ENCODE measurements at places on chromosomes 13 and 19.
A peak's percentile ranks its signal among the peaks of the same experiment; 100 is the strongest.

- no peak for DNase-seq
These were observed 7.5 kb upstream of the TSHZ3 start for GRCh38 chr19:31356587-31357314.

DNA sequence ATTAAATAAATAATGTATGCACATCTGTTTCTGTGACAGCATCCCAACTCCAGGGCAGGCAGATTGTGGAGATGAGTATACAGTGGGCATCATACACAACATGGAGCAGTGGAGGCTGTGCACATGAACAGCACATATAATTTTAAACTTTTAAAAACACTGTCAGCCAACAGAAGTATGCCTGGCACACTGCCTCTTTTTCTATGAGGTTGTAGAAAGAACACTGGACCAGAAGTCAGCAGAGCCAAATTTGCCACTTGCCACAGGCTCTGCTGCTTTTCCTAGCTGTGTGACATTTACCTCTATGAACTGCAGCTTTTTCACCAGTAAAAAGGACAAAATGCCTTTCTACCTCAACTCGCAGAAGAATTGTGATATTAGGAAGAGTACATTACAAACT, 118.7 kb downstream of the FRY start:
- no peak for DNase-seq

- DNase-seq: peak; percentile 93
These were observed at the start of gene THSD1 for GRCh38 chr13:52405767-52406494. Gene THSD1 (minus strand): TSS chr13:52406172. CDS start chr13:52402600, 3,572 bp downstream.

DNA sequence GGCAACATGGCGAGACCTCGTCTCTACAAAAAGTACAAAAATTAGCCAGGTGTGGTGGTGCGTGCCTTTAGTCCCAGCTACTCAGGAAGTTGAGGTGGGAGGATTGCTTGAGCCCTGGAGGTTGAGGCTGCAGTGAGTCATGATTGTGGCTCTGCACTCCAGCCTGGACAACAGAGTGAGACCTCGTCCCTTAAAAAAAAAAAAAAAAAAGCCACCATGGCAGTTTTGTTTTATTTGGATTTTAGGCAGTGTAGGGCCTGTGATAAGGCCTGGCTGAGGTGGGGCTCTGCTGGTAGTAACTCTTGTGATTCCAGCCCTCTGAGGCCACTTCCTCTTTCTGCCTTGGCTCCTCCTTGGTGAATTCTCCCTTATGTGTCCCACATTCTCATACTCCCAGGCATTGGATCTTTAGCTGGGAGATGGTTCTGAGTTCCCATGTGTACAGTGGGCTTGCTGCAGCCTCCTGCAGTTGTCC, 39.2 kb downstream of the GATAD2A start:
- DNase-seq: peak; percentile 58

GRCh38 chr19:43416951-43417623, 2.4 kb downstream of the TEX101 start:
- DNase-seq: no peak

- DNase-seq: no peak
These were observed 249.4 kb upstream of the PCDH20 start for GRCh38 chr13:61664801-61665705.

- DNase-seq: no peak
These were observed 112.5 kb downstream of the SACS start for GRCh38 chr13:23320926-23321534.

GRCh38 chr13:42815681-42816080, 34.3 kb downstream of the FAM216B start:
- no peak for DNase-seq

GRCh38 chr13:48078251-48078656, 16.6 kb downstream of the MED4 start:
- DNase-seq: no peak

- DNase-seq: no peak
These were observed 1224.2 kb downstream of the SLITRK5 start for GRCh38 chr13:88895261-88895941.

- peak; percentile 35 for DNase-seq
These were observed 919 bp downstream of the DACT3 start for GRCh38 chr19:46660008-46660517.

DNA sequence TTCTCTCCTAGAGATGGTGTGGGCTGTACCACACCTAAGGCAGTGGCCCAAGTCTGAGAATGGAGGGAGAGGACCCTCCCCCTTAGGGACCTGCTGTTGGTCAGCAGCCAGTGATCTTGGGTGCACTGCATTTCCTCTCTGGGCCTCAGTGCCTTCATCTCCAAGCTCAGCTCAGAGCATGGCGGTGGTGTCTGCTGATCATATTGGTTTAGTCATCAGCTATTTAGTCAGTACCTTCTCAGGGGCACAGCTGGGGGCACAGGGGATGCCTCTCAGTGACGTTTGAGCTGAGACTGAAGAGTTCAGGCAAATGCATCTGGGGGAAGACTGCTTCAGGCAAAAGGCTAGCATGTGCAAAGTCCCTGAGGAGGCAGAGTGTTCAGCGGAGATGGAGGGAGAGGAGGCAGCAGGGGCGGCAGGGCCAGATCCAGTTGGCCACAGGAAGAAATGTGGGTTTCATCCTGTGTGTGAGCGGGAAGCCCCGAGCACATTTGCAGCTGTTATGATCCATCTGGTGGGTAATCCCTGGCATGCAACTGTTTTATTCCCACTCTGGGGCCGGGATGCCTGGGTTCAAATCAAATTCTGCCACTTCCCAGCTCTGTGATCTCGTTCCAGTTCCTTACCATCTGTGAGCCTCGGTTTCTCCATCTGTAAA, 15.7 kb upstream of the PGLS start:
- DNase-seq: no peak

DNA sequence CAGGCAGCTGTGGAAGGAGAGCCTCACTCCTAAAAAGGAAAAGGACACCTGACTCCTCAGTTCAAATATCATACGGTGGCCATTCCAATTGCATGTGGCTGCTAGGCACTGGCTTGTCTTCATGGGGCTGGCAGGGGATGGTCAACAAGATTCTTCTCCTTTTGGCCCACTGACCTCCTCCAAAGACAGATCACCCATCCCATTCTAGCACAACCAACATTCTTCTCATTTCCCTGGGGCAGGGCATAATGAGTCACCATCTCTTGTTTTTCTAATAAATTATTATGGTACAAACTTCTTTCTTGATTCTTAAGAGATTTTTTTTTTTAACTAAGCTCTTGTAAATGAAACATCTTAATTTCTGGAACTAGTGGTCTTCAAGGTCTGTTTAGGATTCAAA, 136.7 kb upstream of the NBEA start:
- no peak for DNase-seq

DNA sequence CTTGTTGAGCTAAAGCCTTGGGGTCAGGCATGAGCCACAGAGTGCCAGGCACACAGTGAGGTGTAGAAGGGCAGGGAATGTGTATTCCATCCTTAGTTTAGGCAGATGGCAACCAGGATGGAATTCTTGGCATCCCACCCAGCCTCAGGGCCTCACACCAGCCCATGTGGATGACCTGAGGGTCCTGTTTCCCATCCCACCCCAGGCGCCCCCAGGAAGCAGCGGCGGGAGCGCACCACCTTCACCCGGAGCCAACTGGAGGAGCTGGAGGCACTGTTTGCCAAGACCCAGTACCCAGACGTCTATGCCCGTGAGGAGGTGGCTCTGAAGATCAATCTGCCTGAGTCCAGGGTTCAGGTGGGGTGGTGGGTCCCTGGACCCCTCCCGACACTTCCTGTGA, 14.3 kb downstream of the CRX start:
- no peak for DNase-seq

DNA sequence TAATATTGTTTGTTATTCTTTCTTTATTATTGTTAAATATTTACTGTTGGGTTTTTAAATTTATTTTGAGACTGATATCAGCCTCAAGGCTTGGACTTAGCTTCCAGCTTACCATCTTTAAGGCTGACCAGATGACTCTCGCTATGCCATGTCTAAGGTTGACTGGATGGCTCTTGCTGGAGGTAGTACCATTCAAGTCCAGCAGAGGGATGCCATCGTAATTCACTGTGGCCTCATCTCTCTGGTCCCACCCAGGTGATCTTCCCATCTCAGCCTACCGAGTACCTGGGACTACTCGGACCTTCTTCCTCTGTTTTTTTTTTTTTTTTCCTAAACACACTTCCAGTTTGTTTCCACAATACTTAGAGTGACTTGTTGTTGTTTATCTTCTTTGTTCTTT, 41.7 kb upstream of the ZNF91 start:
- no peak for DNase-seq

DNA sequence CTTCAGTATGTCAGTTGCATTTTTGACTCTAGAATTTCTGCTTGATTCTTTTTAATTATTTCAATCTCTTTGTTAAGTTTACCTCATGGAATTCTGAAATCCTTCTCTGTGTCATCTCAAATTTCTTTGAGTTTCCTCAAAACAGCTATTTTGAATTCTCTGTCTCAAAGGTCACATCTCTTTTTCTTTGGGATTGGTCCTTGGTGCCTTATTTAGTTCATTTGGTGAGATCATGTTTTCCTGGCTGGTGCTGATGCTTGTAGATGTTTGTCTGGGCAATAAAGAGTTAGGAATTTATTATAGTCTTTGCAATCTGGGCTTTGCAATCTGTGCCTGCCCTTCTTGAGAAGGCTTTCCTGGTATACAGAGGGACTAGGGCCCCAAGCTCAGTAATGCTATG, 18.5 kb upstream of the KBTBD7 start:
- DNase-seq: no peak

- DNase-seq: no peak
These were observed 7.4 kb downstream of the HPN start for GRCh38 chr19:35048911-35049411.

DNA sequence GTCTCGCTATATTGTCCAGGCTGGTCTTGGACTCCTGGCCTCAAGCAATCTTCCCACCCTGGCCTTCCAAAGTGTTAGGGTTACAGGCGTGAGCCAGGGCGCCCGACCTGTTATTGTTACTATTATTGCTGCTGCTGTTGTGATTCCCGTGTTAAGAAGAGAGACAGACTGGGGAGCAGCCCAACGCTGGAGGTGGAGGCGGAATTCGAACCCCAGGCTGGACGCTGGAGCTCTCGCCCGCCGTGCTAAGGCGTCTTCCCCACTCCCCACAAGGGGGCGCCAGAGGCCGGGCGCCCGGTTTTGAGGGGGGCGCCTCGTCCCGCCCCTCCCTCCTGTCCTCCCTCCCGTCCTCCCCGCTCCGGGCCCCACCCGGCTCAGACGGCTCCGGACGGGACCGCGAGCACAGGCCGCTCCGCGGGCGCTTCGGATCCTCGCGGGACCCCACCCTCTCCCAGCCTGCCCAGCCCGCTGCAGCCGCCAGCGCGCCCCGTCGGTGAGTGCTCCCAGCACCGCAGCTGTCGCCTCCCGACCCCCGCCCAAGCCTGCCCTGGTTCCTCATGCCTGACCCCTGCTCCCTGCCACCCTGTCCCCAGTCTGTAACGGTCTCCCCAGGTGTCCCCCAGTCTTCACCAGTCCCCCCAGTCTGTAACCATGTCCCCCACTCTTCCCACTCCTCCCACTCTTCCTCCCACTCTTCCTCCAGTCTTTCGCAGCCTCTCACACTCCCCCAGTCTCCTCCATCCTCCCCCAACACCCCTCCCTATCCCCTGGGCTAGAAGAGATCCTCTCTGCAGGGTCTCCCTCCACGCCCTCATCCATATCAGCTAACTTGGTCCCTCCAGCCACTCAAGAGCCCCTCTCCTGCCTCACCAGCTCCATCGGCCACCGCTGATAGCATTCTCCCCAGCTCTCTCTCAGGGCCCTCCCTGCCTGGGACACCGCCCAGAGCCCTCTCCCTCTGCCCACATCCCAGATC, at the start of gene EHD2:
Gene EHD2, plus strand, starts transcription at position 377 of the 976 bp plus-strand sequence. CDS start 3,191 bp downstream, outside the sequence.
- peak; percentile 97 for DNase-seq

- DNase-seq: no peak
These were observed 2180.2 kb upstream of the PCDH20 start for GRCh38 chr13:63595811-63596210.

DNA sequence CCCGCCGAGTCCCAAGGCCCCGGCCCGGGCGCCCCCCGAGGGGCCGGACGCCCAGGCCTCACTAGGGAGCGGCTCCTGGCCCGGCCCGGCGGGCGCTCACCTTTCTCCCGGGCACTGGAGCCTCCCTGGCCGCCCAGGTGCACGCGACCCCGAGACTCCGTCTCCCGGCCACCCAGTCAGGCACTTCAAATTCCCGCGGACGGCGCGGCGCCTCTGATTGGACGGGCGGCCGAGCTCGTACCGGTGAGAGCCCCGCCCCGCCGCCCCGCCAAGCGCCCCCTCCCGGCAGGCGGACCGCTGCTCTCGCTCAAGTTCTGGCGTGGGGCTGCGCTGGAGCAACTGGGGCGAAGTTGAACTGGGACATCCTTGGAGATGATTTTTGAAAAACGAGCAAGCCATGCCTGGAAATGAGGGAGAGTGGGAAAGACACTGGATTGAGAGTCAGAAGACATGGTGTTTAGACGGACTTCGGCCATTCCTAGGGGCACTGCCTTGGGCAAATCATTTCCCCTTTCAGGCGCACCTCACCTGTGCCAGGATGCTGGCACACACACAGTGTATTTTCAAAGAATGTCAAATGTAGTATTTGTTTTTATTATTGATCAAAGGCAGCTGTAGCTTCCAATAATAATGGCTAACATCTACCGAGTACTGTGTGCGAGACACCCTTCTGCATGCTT, 485.3 kb downstream of the UQCRFS1 start:
- peak; percentile 30 for DNase-seq

- no peak for DNase-seq
These were observed 6.8 kb downstream of the ATP8A2 start for GRCh38 chr13:25378528-25378927.

GRCh38 chr13:27496006-27496405, 45.6 kb upstream of the MTIF3 start:
- DNase-seq: no peak

GRCh38 chr19:1253514-1254080, 5.2 kb downstream of the MIDN start:
- DNase-seq: no peak

GRCh38 chr19:44566984-44567383, 37.5 kb upstream of the CEACAM20 start:
- no peak for DNase-seq

- DNase-seq: peak; percentile 58
These were observed 89.4 kb downstream of the DPF1 start for GRCh38 chr19:38134540-38135149.

GRCh38 chr13:60120617-60121336, 43.0 kb downstream of the DIAPH3 start:
- no peak for DNase-seq

DNA sequence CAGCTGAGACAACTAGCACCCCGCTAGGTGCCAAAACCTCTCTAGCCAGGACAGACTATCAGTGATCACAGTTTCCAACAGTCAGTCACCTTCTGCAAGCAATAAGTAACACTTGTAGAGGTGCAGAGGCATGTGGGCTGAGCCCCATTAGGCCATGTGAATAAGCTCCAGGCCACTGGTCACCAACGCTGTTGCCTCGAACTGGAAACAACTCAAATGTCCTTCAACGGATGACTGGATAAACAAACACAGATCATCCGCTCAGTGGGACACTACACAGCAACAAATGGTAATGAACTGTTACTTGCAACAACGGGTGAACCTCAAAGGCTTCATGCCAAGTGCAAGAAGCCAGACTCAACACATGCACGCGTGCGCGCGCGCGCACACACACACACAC, 27.5 kb upstream of the TMEM160 start:
- no peak for DNase-seq

GRCh38 chr19:11496391-11497163, 9.1 kb downstream of the ZNF653 start:
- DNase-seq: peak; percentile 89
